CD8-positive, alpha-beta memory T cell (primary cell): ENCODE measurements at places on chromosomes 6 and 20.

DNA sequence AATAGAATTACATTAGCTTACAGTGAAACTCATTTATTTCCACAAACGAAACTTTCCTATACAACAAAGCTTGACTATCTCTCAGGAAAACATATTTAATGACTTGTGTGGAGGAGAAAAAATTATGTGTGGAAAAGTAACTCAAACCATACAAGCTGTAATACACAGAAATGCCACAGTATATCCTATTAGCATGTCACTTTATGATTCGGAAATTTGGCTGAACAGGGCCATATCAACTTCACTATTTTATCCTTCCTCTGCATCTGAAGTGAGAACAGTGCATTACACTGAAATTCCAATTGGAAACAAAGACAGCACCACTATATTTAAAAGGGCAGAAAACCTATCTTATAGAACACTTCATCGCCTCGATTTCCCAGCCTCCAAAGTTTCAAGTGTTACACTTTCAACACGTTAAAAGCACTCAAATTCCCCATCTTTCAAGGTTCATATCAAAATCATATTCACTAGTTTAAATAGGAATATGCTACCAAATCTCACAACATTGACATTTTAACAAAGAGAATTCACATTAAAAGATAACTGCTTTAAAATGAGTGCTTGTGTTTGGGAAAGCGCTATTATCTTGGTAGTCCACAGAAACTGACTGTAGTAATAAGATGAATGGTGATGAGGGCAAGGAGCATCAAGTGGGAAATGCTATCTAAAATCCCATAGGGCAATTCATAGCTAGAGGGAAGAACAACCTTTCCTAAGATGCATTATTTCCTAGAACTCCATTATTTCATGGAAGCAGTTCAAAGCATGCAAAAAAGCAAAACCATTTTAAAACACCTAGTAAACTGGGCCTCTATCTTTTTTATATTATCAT, 1.8 kb downstream of the REV3L start:
- DNase-seq = no peak

GRCh38 chr6:45702849-45703739, 312.6 kb downstream of the CLIC5 start:
- DNase-seq = no peak

- no peak for DNase-seq
These were observed 7.1 kb downstream of the PRIM2 start for GRCh38 chr6:57324538-57324937.

GRCh38 chr6:33008944-33009861, at the start of gene HLA-DOA:
TSS of gene HLA-DOA (minus strand) at chr6:33009591.
- peak; percentile 23 for DNase-seq

- DNase-seq = no peak
These were observed 48.0 kb upstream of the FOXQ1 start for GRCh38 chr6:1263850-1264377.

GRCh38 chr6:7909323-7910276, 988 bp downstream of the TXNDC5 start:
- peak; percentile 5 for DNase-seq

DNA sequence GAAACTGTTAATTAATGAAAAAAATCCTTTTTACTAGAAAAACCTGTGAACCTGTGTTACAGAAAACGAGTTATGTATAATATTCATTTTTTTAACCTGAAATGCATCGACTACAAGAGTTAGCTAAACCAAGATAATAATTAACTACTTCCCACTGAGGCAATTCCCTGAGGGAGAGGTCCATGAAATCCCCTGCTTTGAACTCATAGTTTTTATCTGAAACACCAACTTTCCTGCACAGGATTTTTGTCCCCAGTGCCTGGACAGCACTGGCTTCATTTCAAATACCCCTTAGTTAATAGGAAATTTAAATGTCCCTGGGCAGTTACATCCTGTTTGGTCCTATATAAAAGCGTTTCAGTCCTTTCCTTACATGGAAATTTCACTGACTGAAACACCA, at the start of gene OR14J1:
Gene OR14J1 (plus strand): TSS at position 386 of the 400 bp plus-strand sequence. CDS start 4,989 bp downstream, outside the sequence.
- no peak for DNase-seq

DNA sequence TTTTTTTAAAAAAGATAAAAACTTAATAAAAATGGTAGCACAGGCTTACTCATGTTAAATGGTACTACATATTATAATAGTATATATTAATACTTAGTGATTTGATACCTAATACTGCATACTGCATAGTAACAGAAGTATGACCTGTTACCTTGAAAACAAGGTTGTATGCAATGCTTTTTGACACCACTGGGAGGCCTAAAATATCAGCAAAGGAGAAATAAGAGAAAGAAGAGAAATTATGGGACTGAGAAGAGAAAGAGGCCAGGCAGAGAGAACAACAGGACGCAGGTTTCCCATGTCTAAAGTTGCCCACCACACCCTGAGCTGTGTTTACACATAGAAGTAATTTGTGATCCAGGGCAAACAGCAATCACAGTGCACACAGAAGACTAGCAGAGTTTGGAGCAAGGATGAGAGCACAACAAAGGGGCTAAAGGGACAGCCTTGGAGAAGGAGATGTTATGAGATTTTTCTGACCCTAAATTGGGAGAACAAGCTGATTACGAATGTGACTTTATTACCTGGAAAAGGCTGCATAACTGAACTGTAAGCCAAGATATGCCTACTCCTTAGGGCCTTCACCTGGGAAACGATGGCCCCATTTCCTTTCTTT, 73.2 kb downstream of the ROS1 start:
- no peak for DNase-seq

- DNase-seq = no peak
These were observed 168.0 kb upstream of the ID4 start for GRCh38 chr6:19669206-19669605.

- DNase-seq = no peak
These were observed 63.8 kb upstream of the ATXN1 start for GRCh38 chr6:16824845-16825685.

DNA sequence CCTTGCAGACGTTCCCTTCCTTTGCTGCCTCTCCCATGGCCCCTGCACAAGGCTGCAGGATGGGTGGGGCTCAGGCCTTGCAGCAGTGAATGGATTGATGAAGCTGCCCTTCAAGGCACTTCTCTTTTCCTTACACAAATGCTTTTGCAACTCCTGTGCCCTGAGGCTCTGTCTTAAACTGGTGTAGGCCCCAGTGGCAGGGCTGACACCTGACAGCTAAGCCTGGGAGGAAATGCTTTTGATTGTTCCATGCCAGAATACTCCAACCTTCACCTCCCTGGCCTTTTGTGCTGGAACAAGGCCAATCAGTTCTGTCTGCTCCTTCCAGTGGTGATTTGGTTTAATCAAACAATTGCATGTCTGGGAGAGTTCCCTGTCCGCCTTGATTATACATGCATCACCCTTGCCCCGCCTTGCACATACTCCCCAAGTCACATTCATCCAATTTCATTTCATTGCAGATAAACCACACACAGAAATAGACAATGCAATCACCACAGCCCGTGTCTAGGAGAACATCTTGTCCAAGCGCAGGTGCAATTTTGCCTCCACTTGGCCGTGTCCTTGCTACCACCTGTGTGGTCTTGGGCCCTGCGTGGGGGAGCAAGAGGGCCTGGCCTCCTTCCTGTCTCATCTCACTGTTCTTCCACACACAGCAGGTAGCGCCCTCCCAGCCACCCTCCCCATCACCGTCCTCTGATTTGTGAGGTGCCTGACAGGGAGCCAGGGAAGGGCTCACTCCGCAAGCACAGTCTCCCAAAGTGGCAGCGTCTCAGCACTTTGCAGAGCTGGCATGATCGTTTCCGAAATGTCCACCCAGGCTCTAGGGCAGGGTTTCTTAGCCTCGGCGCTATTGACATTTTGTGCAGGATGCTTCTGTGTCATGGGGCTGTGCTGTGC, 120.4 kb downstream of the CDH26 start:
- no peak for DNase-seq

DNA sequence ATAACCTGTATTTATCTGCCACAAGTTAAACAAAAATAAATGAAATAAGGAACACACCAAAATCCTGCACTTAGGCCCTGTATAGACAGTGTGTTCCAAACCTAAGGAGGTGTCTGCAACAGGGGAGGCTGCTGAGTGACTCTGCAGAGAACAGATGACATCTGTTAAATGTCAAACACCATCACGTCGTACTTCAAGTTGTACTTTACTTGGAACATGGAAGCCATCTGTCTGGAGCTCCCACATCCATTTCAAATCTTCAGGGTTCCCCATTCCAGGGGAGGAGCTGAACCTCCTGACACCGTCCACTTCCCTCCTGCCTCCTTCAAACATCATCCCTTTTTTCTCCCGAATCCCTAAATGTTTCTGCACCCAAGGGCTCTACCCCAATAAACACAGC, 1.8 kb upstream of the MAP7 start:
- no peak for DNase-seq
